Fibroblast of lung (primary cell): ENCODE measurements at places on chromosomes 7 and 10. TPM values are rescaled to one million over a fixed set of nuclear protein-coding genes. Genes with fewer than 3 reads are reported as not detected.

Gene NPFFR1
- under 0.01 TPM in 1 of 2 replicates, not detected in the other for total RNA-seq

Gene ZMIZ2
- 5.1 and 9.1 TPM in 2 replicates for total RNA-seq

Gene MAT1A
- not detected in 2 replicates for total RNA-seq

Gene GCK
- 0.77 and 1.7 TPM in 2 replicates for total RNA-seq

Gene LRRTM3
- not detected in 2 replicates for total RNA-seq

Gene HYAL4
- total RNA-seq = not detected in 2 replicates

Gene HTR5A
- total RNA-seq = not detected in 2 replicates

Gene SLC16A9
- total RNA-seq = 0.26 and 0.66 TPM in 2 replicates

Gene DGKB
- total RNA-seq = 0.26 TPM in 1 of 2 replicates, not detected in the other

Gene AGMO
- total RNA-seq = not detected in 2 replicates

Gene CALML3
- not detected in 2 replicates for total RNA-seq

Gene CNNM2
- 4.4 and 6.1 TPM in 2 replicates for total RNA-seq

Gene CTAGE4
- total RNA-seq = 0.17 and 1.0 TPM in 2 replicates

Gene AQP1
- 10.8 and 44.6 TPM in 2 replicates for total RNA-seq
